ENCODE measurements at places on chromosomes 16 and 17. TPM values are rescaled to one million over a fixed set of nuclear protein-coding genes. Genes with fewer than 3 reads are reported as not detected.
A peak's percentile ranks its signal among the peaks of the same experiment; 100 is the strongest.

DNA sequence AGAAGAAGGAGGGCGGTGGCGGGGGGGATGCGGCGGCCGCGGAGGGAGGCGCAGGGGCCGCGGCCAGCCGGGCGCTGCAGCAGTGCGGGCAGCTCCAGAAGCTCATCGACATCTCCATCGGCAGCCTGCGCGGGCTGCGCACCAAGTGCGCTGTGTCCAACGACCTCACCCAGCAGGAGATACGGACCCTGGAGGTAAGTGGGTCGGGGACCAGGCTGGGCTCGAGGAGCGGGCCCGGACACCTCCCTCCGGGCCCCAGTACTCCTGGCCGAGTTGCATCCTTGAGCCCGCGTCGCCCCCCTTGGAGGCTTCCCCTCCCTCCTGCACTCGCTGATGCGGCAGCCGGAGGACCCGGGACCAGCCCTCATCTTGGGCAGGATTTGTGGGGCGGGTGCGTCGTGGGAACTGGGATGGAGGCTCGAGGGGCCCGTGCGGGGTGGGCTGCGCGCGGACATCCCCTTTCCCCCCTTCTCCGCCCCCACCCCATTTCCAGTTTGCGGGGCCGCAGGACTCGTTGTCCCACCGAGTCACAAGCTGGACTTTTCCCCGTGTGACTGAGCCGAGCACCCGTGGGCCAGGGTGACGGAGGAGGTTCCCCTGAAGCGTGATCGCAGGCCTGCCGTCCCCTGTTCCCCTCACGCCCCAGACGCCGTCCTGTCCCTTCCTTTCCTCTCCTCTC is 572 bp downstream of the KSR1 start:
- peak; percentile 19 for DNase-seq

DNA sequence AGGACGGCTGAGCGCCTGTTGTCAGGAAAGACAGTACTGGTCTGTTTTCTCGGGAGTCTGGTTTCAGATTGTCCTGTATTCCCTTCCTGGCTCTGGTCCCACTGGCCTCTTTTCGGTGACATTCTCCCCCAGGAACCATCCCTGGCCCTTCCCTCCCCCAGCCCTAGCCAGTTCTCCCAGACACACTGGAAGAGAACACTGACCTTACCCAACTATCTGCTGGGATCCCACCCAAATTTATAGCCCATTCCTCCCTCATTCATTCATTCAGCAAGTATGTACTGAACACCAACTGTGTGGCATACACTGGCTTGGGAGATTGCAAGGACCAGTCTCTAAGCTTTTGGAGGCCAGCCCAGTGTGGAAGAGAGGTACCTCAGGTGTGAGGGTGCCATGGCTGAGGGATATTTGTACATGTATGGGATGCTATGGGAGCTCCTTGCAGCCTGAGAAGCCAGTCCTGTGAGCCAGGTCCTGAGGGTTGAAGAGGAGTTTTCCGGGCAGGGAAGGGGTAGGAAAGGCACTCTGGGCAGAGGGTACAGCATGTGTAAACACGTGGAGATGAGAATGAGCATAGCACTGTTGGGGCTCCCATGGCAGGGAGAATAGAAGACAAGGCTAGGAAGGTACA is 5.2 kb downstream of the RND2 start:
- DNase-seq: no peak

DNA sequence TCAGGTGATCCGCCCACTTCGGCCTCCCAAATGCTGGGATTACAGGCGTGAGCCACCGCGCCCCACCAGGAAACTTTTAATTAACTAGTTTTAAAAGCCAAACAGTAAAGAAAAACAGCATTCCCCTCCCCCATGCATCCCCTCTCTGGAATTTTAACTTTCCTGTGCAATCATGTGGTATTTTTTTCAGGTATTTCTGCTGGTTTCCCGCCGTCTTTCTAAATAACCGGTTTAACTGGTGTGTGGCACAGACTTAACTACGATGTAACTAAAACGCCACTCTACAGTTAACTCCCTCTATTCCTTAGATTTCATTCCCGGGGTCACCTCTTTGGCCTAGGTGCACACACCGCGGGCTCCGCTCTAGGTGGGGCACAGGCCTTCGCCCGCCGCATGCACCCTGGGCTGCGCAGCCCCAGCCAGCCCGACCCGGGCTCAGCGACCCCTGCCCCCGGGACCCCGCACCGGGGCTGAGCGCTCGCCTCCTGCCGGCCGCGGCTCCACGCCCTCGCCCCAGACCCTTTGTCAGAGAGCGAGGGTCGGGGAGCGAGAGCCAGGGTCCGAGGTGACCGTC is 15.1 kb upstream of the UTP6 start:
- DNase-seq: no peak

GRCh38 chr17:82316651-82317393 is 586 bp downstream of the CD7 start:
- no peak for DNase-seq

GRCh38 chr16:497258-497657 is 30.3 kb upstream of the CAPN15 start:
- no peak for DNase-seq

DNA sequence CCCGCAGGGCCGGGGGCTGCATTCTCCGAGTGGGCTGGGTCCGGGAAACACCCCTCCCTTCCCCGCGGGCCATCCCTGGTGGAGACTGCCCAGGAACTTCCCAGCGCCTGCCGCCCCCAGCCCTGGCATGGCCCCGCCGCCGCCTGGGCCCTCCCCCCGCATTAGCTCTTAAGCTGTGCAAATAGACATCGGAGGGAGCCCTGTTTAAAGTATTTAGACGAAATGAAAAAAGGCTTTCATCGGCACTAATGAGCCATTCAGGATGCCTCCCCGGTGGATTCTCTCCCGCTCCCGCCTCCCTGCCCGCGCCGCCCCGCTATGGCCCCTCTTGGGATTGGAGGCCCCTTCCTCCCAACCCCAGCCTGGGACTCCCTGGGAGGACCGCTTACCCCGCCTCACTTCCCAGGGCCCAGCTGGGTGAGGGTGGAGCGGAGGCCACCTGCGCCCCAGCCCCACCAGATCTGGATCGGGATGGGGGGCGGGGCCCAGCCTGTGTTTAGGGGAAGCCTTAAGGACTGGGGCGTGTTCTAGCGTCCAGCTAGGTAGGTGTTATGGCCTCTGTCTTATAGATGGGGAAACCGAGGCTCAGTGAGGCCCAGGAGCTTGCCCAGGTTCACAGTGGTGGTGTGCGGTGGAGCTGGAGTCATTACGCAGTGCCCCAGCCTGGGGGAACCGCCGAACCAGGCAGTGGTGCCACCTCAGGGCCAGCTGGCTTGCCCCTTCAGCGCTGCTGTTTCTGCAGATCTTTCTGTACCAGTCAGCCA is 19.7 kb downstream of the SEZ6 start:
- no peak for DNase-seq

DNA sequence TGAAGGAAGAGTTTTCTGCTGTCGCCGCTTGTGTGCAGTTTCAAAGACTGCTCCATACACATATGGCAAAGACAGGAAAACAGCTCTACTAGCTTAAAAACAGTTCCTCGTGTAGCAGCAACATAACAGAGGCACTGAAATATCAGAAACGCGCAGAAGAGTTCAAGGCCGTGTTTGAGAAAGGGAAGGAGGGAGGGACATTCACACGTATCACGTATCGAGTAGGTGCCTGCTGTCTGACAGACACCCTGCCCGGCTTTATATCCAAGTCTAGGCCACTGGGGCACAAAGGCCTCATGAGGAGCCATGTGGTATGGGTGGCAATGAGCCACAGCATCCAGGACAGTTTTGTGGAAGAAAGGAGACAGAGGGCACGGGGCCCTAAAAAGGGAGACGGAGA is 50.3 kb downstream of the PLXDC1 start:
- DNase-seq: no peak

GRCh38 chr17:14921936-14922335 is 343.2 kb downstream of the PMP22 start:
- no peak for DNase-seq

DNA sequence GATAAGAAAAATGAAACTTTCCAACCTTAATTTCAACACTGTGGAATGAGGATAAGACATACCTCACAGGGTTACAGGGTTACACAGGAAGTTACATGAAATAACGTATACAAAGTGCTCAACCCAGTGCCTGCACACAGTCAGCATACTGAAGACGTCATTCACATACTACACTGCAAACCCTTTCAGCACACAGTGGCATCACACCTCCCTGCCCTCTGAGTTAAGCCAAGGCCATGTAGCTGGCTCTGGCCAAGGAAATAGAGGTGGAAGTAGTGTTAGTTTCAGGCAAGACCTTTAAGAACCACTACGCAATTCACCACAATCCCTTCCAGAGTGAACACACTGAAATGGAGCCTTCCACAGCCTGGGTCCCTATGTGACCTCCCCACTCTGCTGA is 46.6 kb upstream of the GSG1L start:
- DNase-seq: no peak

DNA sequence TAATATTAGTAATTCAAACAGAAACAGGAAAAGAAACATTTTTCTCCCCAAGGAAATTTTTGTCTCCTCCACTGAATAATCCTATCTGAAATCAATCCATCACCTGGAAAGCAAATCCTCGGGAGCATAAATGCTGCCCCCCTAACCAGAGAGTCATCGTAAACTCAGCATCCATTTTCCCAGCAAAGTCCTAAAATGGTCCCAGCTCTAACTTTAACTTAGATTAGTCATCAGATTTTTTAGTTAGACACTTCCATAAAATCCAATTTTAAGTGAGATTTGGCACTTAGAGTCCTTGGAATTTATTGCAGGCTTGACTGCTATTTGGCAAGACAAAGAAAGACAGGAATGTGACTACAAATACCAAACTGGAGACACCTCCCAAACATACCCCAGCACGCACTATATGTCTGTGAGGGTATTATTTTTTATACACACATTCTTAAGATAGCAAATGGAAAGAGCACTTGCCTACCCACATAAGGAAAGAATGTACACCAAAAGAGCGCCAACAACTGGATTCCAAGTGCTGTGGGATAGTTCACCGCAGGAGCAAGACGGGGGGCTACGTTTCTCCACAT is 15.4 kb downstream of the SCO1 start:
- no peak for DNase-seq

DNA sequence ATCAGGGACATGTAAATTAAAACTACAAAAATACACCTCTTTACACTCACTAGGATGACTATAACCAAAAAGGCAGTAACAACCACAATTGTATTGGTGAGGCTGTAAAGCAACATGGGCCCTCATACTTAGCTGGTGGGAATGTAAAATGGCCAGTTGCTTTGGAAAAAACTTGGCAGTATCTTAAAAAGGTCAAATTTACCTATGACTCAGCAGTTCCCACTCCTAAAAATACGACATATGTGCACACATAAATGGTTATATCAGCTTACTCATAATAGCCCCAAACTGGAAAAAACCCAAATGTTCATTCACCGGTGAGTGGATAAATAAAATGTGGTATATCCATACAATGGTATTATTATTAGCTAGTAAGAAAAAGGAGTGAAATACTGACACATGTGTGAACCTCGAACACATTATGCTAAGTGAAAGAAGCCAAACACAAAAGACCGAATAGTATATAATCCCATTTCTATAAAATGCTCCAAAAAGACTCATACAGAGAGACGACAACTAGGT is 391.4 kb downstream of the NPIPA8 start:
- no peak for DNase-seq

- no peak for DNase-seq
These were observed 524.0 kb downstream of the TOX3 start for GRCh38 chr16:52022980-52023379.

Gene SEZ6L2
- total RNA-seq: 15.2 TPM

Gene DLX3
- total RNA-seq: 0.29 TPM

Gene PYDC1
- not detected for total RNA-seq

Gene TSNAXIP1
- total RNA-seq: 1.6 TPM

Gene UMOD
- total RNA-seq: not detected

Gene TNFRSF17
- total RNA-seq: not detected

Gene EFCAB13
- total RNA-seq: 2.9 TPM

Gene MYH3
- 0.40 TPM for total RNA-seq

Gene KRTAP1-1
- total RNA-seq: not detected

All from LHCN-M2 (cell line).